ENCODE measurements at places on chromosomes 12 and 14. TPM values are rescaled to one million over a fixed set of nuclear protein-coding genes. Genes with fewer than 3 reads are reported as not detected.
A peak's percentile ranks its signal among the peaks of the same experiment; 100 is the strongest.

GRCh38 chr12:21169878-21170472, 39.0 kb downstream of the SLCO1B1 start:
- DNase-seq = peak; percentile 4
- no peaks in the 10 kb centered on the region for H3K4me1 ChIP-seq
- H3K27me3 ChIP-seq = peaks cover 2% of the 10 kb centered on the region
- H3K27ac ChIP-seq = no peak overlapping the region
- H3K36me3 ChIP-seq = no peaks in the 10 kb centered on the region

GRCh38 chr12:58880639-58881038, 39.7 kb downstream of the LRIG3 start:
- no peak for DNase-seq
- no peak overlapping the region for H3K27ac ChIP-seq
- peaks cover 52% of the 10 kb centered on the region for H3K36me3 ChIP-seq
- no peak overlapping the region for H3K4me3 ChIP-seq
- H3K4me1 ChIP-seq = peaks cover 16% of the 10 kb centered on the region
- no peaks in the 10 kb centered on the region for H3K27me3 ChIP-seq

- H3K4me1 ChIP-seq = peaks cover 18% of the 10 kb centered on the region
- H3K27me3 ChIP-seq = peaks cover 5% of the 10 kb centered on the region
- no peak overlapping the region for H3K27ac ChIP-seq
- H3K36me3 ChIP-seq = no peaks in the 10 kb centered on the region
Observed at GRCh38 chr12:117120787-117121186, 21.6 kb upstream of the TESC start.

GRCh38 chr14:77580964-77581505, 35.4 kb downstream of the SPTLC2 start:
- peak; percentile 75 for DNase-seq
- peaks cover 66% of the 10 kb centered on the region for H3K4me1 ChIP-seq
- H3K27me3 ChIP-seq = no peaks in the 10 kb centered on the region
- peak overlapping the region; percentile 67 for H3K27ac ChIP-seq
- peak overlapping the region; percentile 80 for H3K4me3 ChIP-seq

DNA sequence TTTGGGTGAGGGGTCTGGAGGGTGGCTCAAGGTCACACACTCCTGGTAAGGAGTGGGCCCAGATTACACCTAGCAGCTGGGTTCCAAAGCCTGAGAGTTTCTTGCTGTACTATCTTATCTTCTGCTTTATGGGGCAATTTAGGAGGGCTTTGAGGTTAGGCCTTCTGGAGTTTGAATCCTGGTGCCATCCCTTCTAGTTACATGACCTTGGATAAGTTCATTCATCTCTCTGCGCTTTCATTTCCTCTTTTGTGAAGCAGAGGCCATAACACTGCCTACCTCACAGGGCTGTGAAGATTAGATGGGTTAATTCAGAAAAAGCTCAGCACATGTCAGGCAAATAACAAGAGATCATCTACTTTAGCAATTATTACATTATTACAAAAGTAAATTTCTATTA, 7.4 kb upstream of the KRT77 start:
- H3K27me3 ChIP-seq = peaks cover 50% of the 10 kb centered on the region
- H3K36me3 ChIP-seq = no peaks in the 10 kb centered on the region
- H3K4me3 ChIP-seq = no peak overlapping the region
- H3K27ac ChIP-seq = no peak overlapping the region
- DNase-seq = no peak

DNA sequence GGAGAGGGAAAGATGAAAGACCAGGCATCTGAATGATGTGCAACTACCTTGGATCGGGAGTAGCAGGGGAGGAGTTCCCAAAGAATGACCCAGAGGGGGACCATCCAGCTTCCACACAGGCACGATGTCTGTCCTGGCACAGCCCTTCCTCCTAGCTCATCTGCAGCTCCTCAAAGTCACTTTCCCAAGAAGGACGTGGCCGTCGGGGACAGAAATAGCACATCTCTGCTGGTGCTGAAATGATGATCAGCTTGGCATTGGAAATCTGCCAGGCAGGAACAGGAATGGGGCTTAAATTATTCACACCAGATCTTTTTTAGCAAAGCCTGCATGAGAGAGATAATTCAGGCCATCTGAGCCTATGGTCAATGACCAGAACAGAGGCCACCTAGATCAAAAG, 41.7 kb downstream of the TSPAN11 start:
- no peak overlapping the region for H3K4me3 ChIP-seq
- DNase-seq = no peak
- H3K27ac ChIP-seq = no peak overlapping the region
- no peaks in the 10 kb centered on the region for H3K4me1 ChIP-seq

GRCh38 chr12:93803424-93803807, 126.2 kb downstream of the CRADD start:
- H3K4me1 ChIP-seq = peaks cover 69% of the 10 kb centered on the region
- no peaks in the 10 kb centered on the region for H3K27me3 ChIP-seq
- H3K4me3 ChIP-seq = peak overlapping the region; percentile 49
- peak overlapping the region; percentile 85 for H3K27ac ChIP-seq
- peaks cover 6% of the 10 kb centered on the region for H3K36me3 ChIP-seq

- peaks cover 54% of the 10 kb centered on the region for H3K36me3 ChIP-seq
- peak overlapping the region; percentile 95 for H3K27ac ChIP-seq
- H3K4me3 ChIP-seq = peak overlapping the region; percentile 100
- DNase-seq = peak; percentile 66
Observed at GRCh38 chr12:110002676-110003515, 3.7 kb downstream of the ANKRD13A start.

- H3K4me1 ChIP-seq = peaks cover 13% of the 10 kb centered on the region
- no peak overlapping the region for H3K27ac ChIP-seq
- peaks cover 6% of the 10 kb centered on the region for H3K27me3 ChIP-seq
- H3K4me3 ChIP-seq = no peak overlapping the region
Observed at GRCh38 chr12:32446316-32447119, 47.2 kb downstream of the FGD4 start.

The PLEK2 gene
- 11.5 TPM for total RNA-seq

The TCP11L2 gene
- total RNA-seq = 13.8 TPM

The DNAJC22 gene
- total RNA-seq = 0.85 TPM

The SLC10A1 gene
- total RNA-seq = not detected

Measured in HFFc6 (cell line).